ENCODE measurements at places on chromosomes 7 and 10. TPM values are rescaled to one million over a fixed set of nuclear protein-coding genes. Genes with fewer than 3 reads are reported as not detected.

Gene CUZD1
- 0.54 TPM for total RNA-seq

Gene FAM25A
- not detected for total RNA-seq

Gene CNPY1
- not detected for total RNA-seq

Gene CAV1
- total RNA-seq, result 67.2 TPM

Gene TMEM229A
- not detected for total RNA-seq

Gene UNCX
- total RNA-seq, result 2.0 TPM
